Fibroblast of skin of right quadriceps (primary cell): ENCODE measurements at places on chromosomes 3 and 15.
A peak's percentile ranks its signal among the peaks of the same experiment; 100 is the strongest.

DNA sequence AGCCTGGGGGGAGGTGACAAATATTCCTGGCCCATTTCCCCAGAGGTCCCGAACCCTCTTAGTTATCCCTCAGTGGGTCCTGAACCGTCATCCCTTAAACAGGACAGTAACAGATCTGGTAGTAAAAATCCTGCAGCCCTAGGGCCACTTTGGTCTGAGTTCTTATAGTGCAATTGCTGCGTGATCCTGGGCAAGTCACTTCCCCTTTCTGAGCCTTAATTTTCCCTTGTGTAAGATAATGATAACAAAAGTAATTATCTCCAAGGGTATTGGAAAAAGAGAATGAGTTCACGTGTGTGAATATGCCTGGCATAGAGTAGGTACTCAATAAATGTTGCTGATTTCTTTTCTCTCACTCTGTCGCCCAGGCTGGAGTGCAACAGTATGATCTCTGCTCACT, 2.9 kb upstream of the JAGN1 start:
- DNase-seq = no peak

DNA sequence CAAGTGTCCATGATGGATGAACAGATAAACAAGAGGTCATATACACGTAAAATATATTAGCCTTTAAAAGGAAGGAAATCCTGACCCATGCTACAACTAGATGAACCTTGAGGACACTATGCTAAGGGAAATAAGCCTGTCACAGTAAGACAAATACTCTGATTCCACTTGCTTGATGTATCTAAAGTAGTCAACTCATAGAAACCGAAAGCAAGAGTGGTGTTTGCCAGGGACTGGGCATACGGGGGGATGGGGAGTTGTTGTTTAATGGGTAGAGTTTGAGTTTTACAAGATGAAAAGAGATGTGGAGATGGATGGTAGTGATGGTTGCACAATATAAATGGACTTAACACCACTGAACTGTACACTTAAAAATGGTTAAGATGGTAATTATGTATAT, 65.4 kb downstream of the C3orf70 start:
- DNase-seq = no peak

- DNase-seq = peak; percentile 29
Measured at GRCh38 chr3:38131621-38132369, 5.1 kb downstream of the ACAA1 start.

DNA sequence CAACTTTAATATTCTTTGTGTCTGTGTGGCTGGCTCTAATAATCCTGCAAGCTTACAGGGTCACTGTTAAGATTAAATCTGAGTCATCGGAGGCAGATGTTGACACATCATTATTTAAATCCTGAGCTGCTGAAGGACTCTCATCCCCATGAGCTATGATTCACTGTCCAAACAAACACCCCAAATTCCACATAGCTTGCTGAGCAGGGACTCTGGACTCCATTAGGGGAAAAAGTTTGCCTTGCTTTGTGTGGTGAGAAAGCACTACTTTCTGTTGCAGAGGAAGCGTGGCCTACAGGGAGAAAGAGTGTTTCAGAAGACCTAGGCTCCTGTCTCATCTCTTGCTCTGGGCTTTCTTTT, 213.7 kb downstream of the PDCD6IP start:
- DNase-seq = peak; percentile 99

- no peak for DNase-seq
Measured at GRCh38 chr15:73927003-73927475, 777 bp downstream of the LOXL1 start.

DNA sequence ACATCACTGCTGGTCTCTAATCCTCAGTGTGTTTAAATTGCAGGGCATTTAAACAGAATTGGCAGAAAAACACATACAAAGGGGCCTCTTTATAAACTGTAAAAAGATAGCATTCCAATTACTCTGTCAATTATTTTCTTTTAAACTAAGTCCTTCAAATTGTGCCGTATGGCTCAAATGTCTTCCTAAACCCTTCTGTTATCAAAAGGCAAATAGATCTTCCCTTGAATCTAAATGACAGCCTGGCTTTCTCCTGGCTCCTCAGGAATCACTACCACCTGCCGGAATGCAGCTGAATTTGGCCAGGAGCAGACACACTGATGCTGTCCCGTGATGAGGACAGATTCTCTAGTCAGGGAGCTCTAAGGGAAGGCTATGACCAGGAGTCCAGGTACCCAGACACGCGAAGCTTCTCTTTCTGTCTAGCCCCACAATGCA, 85.6 kb downstream of the IGF2BP2 start:
- no peak for DNase-seq

DNA sequence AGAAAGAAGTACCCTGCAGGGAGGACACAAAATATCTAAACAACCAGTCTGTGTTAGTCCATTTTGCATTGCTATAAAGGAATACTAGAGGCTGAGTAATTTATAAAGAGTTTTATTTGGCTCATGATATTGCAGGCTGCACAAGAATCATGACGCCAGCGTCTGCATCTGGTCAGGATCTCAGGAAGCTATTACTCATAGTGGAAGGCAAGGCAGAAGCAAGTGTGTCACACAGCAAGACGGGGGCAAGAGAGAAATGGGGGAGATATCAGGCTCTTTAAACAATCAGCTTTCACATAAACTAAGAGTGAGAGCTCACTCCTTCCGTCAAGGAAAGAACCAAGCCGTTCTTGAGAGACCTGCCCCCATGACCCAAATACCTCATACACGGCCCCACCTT, 614.8 kb downstream of the ZIC1 start:
- peak; percentile 83 for DNase-seq

- no peak for DNase-seq
Measured at GRCh38 chr3:40911928-40912327, 287.4 kb upstream of the CTNNB1 start.

- DNase-seq = no peak
Measured at GRCh38 chr3:196222876-196223595, 6.7 kb downstream of the SLC51A start.

GRCh38 chr15:93466380-93466779, 377.4 kb upstream of the RGMA start:
- DNase-seq = no peak

GRCh38 chr15:31238906-31239305, 87.7 kb upstream of the KLF13 start:
- DNase-seq = no peak

- no peak for DNase-seq
Measured at GRCh38 chr3:149468504-149469212, 5.8 kb upstream of the TM4SF4 start.

- peak; percentile 4 for DNase-seq
Measured at GRCh38 chr3:193507566-193507965, 47.1 kb downstream of the ATP13A4 start.

DNA sequence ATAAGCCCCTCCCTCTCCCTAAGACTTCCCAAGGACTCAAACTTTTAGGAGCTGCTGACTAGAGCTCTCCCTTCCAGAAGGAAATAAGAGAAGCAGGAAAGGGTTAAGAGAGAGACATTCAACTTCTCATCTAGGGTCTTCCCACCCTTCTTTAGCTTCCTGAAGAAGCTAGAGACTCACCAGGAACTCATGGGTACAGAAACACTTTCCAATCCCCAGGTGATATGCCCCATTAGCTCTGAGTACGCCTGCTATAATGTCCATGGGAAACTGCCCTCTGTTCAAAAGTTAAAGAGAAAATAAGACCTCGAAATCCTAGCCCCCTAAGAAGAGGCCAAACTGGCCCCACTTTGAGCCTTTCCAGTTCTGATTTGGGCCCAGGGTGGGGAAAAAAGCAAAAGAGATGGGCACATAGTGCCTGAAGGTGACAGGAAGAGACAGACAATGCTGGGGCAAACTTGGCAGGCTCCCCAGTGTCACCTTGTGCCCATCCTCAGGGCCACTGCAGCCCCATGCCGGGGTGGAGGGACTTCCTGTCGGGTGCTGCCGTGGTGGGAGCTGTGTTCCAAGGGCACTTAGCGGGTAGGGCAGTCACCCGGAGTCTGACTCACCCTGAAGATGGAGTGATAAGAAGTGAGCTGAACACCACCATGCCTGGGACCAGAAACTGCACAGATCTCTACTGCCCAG, 29.5 kb downstream of the CCDC12 start:
- DNase-seq = no peak

GRCh38 chr3:152100491-152101132, 168.1 kb upstream of the MBNL1 start:
- DNase-seq = no peak

GRCh38 chr3:125145751-125146475, 66.6 kb downstream of the SLC12A8 start:
- no peak for DNase-seq

DNA sequence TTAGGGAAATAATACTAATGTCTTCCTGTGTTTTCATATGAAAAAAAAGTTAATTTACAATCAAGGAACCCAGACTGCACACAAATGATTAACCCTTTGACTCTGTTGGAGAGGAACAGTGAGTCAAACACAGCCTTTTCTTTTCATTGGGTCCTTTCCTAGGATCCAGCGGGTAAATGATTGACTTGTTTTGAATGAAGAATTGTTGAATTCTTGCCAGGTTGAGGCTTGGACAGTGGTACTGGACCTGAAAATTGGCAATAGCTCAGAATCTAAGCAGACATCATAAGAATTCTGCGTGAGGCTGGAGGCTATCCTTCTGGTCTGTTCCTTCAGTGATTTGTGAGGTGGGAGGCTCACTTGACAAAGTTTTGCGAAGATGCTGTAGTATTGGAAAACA, 143.0 kb downstream of the RYR3 start:
- no peak for DNase-seq

DNA sequence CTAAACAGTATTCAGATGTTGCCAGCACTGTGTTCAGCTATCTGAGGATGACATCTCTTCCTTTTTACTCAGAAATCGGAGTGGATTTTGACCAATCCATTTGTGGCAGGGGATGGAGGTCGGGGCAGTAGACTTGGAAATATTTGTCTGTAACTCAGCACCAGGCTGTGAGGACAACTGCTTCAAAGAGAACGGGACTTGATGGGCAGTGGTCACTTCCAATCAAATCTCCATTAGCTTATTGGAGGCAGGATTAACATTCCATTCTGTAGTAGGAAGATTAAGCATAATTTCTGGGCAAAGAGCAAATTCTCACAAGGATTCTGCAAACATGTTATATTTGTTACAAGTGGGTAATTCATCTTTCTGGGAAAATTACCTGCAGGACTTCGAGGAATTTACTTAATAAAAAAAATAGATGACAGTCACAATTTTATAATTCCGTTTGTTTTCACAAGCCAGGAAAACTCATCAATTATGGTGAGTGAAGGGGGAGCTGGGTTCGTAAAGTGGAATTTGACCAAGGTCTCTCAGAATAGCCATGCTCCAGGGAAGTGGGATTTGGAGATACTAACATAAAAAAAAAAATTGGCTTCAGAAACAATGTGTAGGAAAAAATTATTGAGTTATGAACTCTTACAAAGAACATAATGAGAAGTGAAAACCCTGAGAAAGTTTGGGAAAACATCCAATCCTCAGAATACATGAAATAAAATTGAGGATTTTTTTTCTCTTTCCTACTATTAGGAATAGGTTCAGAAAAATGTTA, 18.1 kb downstream of the CRABP1 start:
- peak; percentile 29 for DNase-seq
